Right cardiac atrium (tissue), 5 donors: ENCODE measurements at places on chromosomes 5 and 9. TPM values are rescaled to one million over a fixed set of nuclear protein-coding genes. Genes with fewer than 3 reads are reported as not detected.

The PROB1 gene
- 35.6 TPM for total RNA-seq

The CCDC171 gene
- 2.6 TPM for total RNA-seq

The SMIM33 gene
- not detected for total RNA-seq

The NUTM2F gene
- not detected for total RNA-seq

The SLC27A6 gene
- 25.2 TPM for total RNA-seq
